ENCODE measurements at places on chromosomes 7 and 10. TPM values are rescaled to one million over a fixed set of nuclear protein-coding genes. Genes with fewer than 3 reads are reported as not detected.

The SSC4D gene
- not detected for total RNA-seq

The FOXI2 gene
- not detected for total RNA-seq

The FZD1 gene
- total RNA-seq, result 6.8 TPM

GRCh38 chr10:3104251-3104918 is 37.0 kb downstream of the PFKP start:
- peaks cover 9% of the 10 kb centered on the region for H3K4me1 ChIP-seq
- no peak overlapping the region for H3K27ac ChIP-seq
- H3K4me3 ChIP-seq, result no peak overlapping the region
- DNase-seq, result no peak

DNA sequence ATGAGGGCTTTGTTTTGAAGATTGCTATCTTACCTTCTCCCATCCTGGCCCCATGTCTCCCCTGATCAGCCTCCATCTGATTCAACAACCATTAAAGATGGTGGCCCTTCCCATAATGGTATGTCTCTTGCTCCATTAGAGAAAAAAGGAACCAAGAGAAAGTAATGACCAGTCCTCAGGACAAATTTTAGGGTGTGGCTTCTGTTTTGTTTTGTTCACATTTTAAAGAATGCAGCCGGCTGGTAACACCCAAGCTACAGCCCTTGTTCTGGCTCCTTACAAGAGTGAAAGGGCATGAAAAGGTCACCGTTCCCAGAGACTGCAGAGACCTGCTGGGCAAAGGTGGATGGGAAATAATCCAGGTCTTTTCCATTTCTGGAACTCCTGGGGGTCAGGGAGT is 287.9 kb upstream of the NEBL start:
- no peaks in the 10 kb centered on the region for H3K27me3 ChIP-seq
- H3K36me3 ChIP-seq, result no peaks in the 10 kb centered on the region
- no peak for DNase-seq
- no peak overlapping the region for H3K27ac ChIP-seq

- H3K27ac ChIP-seq, result peak overlapping the region; percentile 54
- DNase-seq, result no peak
These were observed 40.6 kb upstream of the ADD3 start for GRCh38 chr10:109966961-109967738.

DNA sequence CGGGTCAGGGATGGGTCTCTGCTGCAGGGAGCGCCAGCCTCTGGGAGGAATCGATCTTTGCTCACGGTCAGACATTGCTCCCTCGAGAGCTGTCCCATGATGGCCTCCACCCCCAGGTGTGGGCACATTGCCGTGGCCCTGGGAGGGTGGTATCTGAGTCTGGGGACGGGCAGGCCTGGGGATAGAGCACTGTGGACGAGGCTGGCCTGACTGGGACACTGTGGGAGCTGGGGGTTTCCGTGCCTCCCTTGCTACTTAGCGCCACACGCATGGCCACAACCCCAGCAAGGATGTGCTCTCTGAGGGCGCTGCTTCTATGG is 55.7 kb downstream of the JAKMIP3 start:
- no peak overlapping the region for H3K4me3 ChIP-seq
- no peak overlapping the region for H3K27ac ChIP-seq
- H3K27me3 ChIP-seq, result peaks cover 5% of the 10 kb centered on the region

DNA sequence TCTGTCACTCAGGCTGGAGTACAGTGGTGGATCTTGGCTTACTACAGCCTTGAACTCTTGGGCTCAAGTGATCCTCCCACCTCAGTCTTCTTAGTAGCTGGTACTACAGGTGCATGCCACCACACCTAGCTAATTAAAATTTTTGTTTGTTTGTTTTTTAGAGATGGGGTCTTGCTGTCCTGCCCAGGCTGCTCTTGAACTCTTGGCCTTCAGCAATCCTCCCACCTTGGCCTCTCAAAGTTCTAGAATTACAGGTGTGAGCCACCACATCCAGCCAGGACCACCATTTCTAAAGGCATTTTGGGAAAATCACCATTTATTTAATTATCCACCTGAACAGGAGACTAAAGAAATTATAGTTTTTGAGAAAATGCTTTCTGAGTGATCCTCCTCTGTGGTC is 252.3 kb downstream of the PRPF18 start:
- H3K27ac ChIP-seq, result no peak overlapping the region
- no peaks in the 10 kb centered on the region for H3K36me3 ChIP-seq
- DNase-seq, result no peak

DNA sequence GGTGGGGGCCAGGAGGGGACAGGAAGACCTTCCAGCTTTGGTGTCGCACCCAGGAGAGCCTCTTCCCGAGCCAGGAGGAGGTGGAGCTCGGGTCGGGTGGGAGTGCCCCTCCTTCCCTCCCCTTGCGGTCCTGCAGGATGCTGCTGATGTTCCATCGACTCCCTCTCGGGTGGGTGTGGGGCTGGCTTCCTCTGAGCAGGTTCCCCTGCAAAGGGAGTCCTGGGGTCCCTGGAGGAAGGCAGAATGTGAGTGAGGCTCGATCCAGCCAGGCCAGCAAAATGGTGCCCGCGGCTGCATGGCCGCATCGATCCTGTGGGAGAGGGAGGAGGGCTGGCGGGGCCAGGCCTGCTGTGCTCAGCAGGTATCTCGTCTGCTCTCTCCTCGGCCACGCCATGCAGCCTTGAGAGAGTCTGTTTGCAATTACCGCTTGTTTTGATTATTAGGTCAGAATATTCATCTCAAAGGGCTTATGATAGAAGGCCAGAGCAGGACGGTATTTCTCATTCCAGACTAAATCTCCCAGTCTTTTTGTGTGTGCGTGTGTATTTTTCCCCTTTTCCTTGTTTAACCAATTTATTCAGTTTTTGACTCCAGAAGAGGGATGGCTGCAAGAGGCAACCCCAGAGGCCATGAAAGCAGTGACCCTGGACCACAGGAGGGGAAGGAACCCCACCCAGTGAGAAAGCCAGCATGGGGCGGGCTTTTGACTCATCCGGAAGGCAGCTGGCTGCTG is 137.3 kb upstream of the ZMIZ1 start:
- no peaks in the 10 kb centered on the region for H3K36me3 ChIP-seq
- DNase-seq, result peak; percentile 35
- H3K27me3 ChIP-seq, result no peaks in the 10 kb centered on the region
- peaks cover 22% of the 10 kb centered on the region for H3K4me1 ChIP-seq

- no peaks in the 10 kb centered on the region for H3K27me3 ChIP-seq
- H3K36me3 ChIP-seq, result peaks cover 26% of the 10 kb centered on the region
- no peak overlapping the region for H3K4me3 ChIP-seq
- no peak for DNase-seq
- H3K4me1 ChIP-seq, result peaks cover 15% of the 10 kb centered on the region
These were observed 27.6 kb downstream of the SGPL1 start for GRCh38 chr10:70843333-70843732.

GRCh38 chr7:137818036-137818435 is 28.7 kb downstream of the DGKI start:
- no peak for DNase-seq
- H3K27me3 ChIP-seq, result no peaks in the 10 kb centered on the region
- peaks cover 11% of the 10 kb centered on the region for H3K4me1 ChIP-seq
- H3K27ac ChIP-seq, result no peak overlapping the region
- no peaks in the 10 kb centered on the region for H3K36me3 ChIP-seq

DNA sequence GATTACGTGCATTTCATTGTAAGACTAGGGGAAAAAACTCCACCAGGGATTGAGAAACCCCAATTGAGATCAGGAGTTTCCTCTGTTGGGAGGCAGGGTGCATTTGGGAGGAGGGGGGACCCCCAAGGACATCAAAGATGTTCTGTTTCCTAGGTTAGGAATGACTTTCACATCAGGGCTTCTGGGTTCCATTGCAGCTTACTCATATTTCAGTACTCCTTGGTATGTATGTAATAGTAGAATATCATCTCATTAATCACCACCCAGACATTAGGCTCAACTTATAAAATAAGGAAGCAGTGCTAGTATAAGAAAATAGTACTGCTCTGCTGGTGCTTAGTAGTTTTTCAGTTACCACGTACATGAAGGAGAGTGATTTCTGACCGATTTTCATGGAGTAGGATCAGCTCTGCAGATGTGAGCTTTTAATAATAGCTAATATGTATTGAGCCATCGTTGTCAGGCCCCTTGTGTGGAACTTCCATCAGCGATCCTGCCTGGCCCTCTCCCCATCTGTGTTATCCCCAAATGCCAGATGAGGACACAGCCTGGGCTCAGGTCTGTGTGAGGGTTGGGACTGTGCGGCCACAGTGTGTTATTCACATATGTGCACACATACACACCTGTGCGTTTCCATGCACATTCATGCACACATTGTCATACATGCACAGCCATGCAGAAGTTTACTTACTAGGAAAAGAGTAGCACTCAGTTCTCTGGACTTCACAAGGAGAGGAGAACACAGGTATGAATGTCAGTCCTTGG is 23.5 kb downstream of the UPP1 start:
- DNase-seq, result no peak
- H3K27me3 ChIP-seq, result no peaks in the 10 kb centered on the region
- H3K27ac ChIP-seq, result no peak overlapping the region
- no peak overlapping the region for H3K4me3 ChIP-seq
- peaks cover 18% of the 10 kb centered on the region for H3K36me3 ChIP-seq
- H3K4me1 ChIP-seq, result no peaks in the 10 kb centered on the region

All from stomach (tissue), 19 donors.